ENCODE measurements at places on chromosomes 5 and 9.

DNA sequence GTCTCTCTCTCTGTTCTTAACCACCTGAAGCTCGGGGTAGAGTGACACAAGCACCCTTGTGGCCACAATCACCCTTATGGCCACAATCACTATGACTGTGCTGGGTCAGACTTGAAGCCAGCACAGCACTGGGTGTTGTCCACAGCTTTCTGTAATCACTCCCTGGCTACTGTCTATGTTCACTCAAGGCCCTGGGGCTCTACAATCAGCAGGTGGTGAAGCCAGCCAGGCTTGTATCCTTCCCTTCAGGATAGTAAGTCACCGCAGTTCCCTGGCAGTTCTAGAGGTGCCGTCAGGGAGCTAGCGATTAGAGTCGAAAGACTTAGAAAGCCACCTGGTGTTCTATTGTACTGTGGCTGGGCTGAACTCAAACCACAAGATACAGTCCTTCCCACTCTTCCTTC, 44.2 kb downstream of the GDA start:
- DNase-seq = no peak

- DNase-seq = no peak
Observed at GRCh38 chr9:103474156-103474555, 479.0 kb downstream of the CYLC2 start.

GRCh38 chr9:125794708-125795107, 47.5 kb downstream of the PBX3 start:
- DNase-seq = no peak

DNA sequence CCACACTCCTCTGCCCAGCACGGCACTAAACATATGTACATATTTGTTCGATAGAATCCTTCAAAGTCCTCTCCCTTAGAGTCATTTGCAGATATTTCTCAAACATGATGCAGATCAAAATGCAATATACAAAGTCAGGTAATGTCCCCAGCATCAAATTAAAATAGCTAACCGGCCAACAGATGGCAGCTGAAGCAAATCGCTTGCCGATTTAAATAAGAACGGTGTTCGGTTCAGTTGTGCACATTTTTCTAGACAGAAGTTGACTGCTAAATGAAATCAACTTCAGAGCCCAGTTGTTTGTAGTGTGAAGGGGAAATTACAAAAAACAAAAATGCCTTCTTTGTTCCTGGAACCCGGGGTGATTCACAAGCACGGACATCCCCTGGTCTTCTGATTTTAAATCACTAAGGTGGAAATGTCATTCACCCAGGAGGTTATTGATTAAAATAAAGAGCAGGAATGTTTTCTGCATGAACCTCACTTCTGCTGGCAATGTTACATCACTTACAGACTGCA, 219.2 kb downstream of the EBF1 start:
- DNase-seq = no peak

DNA sequence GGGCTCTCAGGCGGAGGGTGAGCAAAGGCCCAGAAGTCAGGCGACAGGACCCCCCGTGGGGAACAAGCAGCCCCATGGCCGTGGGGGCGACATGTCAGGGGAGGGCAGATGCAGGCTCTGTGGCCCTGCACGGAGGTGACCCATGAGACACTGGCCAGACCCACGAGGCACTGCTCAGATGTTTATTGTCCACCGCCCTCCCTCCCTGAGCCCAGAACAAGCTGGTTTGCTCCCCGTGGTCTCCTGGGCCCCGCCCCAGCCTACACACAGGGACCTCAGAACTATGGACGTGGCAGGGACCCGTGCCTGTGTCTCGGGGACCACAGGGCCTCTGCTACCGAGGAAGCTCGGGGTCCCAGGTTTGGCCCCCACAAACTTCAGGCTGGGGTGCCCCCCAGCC, 1.9 kb downstream of the FUT7 start:
- no peak for DNase-seq

GRCh38 chr5:142743592-142744441, 26.4 kb upstream of the ARHGAP26 start:
- no peak for DNase-seq

- DNase-seq = no peak
Observed at GRCh38 chr5:144680711-144681110, 510.0 kb downstream of the KCTD16 start.

DNA sequence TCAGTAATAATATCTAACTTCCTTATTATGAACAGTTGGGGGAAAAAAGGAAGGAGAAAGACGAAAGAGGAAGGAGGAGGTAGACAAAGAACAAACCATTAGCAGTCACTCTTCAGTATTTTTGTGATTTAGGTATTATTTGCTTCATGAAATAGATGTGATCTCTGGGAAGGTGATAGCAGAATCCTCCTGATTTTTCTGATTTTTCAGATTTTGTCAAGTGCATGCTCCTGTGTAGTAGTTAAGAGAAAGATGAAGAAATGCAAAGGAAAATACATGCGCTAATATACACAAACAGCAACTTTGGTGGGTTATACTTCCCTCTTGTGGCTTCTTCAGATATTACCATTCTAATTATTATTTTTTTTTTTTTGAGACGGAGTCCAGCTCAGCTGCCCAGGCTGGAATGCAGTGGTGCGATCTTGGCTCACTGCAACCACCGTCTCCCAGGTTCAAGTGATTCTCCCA, 31.6 kb downstream of the LMNB1 start:
- DNase-seq = no peak

GRCh38 chr5:150044712-150045111, 41.6 kb downstream of the CSF1R start:
- DNase-seq = no peak

DNA sequence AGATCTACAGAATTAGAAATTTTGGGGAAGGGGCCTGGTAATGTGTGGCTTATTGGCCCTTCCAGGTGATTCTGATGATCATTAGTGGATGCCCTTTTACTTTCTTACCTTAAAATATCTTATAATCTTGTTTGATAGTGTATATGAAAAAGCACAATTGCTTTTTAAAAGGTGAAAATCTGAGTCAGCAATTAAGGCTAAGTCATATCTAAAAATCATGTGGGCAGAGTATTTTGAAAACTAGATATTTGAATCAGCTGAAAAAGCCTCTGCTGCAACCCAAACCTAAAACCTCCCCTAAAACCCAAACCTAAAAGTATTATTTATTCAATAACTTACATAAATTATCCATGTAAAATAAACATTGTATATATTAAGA, 359.8 kb downstream of the PDE4D start:
- no peak for DNase-seq

DNA sequence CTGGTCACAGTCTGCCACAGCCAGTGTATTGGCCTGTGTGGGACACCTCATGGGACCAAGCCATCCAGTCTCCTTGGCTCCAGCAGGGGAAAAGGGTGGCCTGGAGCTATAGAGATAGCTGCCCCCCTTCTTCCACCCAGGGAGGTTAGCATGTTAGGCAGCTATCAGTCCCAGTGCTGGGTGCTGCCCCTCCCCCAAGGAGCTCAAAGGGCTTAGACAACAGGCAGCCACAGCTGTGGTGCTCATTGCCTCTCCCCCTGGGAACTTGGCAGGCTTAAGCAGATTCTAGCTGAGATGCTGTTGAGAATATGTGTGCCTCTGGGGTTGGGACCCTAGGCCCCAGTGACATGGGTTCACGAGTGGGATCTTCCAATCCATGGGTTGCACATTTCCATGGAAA, 226.0 kb upstream of the PTGER4 start:
- no peak for DNase-seq

DNA sequence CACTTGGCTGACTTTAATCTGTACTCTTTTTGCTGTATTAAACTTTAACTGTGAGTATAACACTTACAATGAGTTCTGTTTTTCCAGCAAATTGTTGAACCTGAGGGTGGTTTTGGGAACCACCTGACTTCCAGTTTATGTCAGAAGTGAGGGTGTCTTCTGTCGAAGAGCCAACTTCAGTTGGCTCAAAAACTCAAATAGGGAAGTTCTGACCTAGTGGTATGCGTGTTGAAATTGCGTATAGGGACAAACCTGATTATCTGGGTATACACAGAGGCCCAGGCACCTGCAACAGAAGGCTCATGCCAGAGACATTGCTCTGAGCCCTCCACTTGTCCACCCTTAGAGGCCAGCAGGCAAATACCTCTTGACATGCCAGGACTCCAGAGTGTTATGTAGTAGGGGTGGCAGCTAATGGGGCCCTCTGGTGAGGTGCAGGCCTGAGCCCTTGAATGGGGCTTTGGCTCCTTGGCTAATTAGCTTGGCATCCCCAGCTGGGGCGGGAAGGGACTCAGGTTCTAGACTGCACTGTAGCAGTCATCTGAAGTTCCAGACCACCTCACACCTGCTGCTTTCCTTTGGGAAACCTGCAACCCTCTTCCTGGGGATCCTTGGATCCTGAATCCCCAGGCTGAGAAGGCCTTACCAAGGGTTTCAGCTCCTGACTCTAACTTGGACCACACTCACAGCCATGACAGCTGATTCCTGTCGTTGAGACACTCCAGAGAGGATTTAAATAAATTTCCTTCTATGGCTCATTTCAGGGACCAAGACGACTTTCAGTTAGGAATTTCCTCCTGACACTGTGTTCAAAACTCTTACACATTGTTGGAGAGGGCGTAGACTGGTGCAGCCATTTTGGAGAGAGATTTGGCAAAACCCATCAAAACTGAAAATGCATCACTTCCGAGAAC, 189.6 kb downstream of the HSPA4 start:
- DNase-seq = no peak

DNA sequence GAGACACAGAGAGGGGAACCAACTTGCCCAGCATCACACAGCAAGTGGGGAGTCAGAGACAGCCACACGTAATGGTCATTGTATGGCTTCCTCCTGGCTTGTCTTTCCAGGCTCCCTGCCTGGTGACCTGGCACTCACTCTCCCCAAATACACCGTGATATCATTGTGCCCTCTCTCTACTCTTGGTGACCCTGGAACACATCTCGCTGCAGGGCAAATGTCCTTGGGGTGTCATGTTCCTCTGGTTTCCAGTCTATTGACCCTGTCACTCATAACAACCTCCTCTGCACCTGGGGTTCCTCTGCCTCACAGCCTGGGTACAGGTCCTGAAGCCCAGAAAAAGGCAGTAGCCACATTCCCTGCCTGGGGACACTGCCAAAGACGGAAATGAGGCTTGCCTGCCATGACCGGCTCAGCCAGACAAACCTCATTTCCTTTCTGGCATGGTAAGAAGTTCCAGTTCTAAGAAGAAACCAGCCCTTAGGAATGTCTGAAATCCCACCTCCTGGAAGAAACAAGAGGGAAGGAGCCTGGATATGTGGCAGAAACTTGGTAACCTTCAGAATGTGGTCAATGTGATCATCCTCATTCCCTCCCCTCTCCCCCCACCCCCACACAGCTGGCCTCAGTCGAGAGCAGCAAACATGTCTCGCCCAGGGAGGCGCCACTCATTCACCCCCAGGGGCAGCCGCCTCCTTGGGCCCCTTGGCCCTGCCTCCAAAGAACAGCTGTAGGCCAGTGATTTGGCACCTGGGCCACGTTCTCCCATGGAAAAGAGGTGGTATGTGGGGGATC, 30.6 kb upstream of the SMU1 start:
- DNase-seq = peak; percentile 76

DNA sequence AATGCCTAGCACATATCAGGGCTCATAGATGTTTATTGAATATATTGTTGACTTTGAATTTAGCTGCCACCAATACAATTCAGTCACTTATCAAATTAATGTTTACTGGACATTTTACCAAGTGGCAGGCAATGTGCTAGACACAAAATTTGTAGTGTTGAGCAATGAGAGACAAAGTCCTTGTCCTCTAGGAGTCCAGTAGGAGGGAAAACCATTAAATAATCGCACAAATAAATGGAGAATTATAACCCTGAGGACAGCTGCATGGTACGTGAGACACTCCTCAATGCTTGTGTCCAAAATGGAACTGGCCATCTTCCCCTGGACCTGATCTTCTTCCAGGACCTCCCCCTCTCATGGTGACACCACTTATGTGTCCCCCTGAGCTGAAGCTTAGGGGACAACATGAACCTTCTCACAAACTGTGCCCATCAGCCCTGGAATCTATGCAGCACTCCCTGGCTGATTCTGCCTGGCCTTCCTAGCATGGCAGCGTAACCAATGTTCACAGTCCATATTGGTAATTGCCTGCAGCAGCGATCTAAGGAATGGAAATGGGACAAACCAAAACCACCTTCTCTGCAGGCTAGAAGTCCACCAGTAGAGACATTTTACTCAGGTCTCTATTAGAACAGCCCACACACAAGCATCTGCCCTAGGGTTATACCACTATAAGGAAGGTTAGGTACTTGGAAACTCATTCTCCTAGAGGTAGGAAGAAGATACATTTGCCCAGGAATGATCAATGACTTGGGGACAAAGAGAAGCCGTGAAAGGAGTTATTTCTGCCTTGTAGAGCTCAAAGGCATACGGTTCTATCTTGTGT, 75.5 kb downstream of the FGF1 start:
- no peak for DNase-seq

DNA sequence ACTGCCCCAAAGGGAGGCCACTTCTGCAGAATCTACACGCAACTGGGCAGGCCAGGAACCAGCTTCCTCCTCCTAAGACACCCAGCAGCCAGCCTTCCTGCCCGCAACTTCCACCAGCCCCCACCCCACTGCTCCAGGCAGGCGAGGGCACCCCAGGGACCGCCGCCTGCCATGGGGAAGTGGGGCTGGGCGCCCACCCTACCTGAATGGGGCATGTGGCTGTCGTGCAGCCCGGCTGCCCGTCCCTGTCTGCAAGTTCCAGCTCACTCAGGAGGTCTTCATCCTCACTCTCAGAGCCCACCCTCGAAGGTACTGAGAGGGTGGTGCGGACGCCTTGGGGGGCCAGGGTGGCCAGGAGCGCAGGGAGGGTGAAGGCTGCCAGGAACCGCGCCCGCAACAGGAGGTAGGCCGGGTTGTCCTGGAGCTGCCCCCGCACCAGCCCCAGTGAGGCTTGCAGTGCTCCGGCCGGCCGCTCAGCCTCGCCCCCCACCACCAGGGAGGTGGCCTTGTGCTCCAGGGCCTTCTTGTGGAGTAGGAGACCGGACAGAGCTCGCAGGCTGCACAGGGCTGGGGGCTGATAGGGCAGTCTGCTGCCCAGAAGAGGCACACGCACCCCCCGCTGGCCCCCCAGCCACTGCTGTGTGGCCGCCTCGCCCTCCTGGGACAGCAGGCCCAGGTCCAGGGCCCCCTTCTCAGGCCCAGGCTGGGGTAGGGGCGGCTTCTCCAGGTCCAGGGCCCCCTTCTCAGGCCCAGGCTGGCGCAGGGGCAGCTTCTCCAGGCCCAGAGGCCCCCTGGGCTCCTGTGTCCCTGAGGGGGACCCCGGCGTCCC, 4.1 kb upstream of the CARD9 start:
- DNase-seq = no peak

DNA sequence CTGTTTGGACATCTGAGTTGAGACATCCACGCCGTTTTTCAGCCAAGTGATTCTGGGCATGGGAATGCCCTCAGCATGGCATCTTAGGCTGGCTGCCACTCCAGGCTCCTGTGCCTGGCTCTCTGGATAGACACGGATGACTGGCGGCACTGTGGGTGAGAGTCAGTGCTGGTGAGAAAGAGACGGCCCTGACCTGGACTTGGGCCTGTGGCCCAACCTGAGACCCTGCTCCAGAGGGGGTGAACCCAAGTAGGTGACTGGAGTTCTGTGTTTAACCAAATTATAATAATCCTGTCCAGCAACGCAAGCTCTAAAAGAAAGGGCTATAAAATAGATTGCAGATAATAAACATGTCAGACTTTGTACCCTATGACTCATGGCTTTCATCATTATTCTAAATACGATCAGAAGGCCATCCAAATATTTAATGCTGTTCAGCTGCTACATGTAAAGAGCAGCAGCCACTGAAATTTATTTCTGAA, 173.9 kb downstream of the HSPA4 start:
- DNase-seq = no peak

- no peak for DNase-seq
Observed at GRCh38 chr5:109347252-109347888, 62.4 kb downstream of the PJA2 start.

GRCh38 chr9:2271426-2271825, 256.3 kb downstream of the SMARCA2 start:
- DNase-seq = no peak

GRCh38 chr5:5066276-5067186, 73.6 kb upstream of the ADAMTS16 start:
- no peak for DNase-seq
